ENCODE measurements at places on chromosomes 3 and 15.
A peak's percentile ranks its signal among the peaks of the same experiment; 100 is the strongest.

- DNase-seq, result no peak
Measured at GRCh38 chr3:83873550-83873949, 1085.2 kb upstream of the CADM2 start.

DNA sequence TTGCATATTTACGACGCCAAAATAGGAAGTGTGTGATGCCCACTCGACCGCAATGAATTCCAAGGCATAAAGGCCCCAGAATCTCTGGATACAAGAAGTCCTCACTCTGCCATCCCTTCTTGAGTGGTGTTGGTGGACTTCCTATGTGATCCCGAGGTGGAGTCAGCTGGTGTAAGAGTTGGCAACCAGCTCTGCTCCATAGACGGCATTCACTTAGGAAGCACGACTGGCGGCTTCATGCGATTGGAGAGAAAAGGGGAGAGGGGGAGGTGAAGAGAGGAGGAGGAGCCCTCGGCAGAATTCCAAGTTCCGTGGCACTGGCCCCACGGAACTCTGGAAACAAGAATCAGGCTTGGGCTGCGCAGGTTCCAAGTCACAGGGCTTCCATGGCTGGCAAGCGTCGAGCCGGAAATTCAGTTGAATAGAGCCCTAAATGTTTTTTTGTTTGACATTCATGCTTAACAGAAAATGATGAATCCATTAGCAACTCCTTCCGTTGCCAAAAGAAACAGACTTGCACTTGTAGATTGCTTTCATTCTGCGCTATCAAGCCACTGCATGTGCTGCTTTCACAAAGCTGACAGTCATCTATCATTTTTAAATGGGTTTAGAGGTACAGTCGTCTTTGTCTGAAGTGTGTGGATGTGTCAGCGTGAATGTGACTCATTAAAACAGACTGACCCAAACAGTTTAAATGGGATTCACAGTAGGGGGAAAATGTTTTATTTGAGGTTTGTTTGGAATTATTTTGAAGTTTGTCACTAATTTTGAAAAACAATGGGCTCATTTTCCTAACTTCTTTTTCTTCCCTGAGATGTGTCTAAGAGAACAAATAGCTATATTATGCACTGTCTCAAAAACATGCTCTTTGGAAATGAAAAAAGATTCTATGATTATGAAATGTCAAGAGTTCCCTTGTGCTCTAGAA lies 428.3 kb upstream of the ATP11B start:
- DNase-seq, result no peak

GRCh38 chr15:29149738-29150075 lies 119.9 kb downstream of the NSMCE3 start:
- no peak for DNase-seq

DNA sequence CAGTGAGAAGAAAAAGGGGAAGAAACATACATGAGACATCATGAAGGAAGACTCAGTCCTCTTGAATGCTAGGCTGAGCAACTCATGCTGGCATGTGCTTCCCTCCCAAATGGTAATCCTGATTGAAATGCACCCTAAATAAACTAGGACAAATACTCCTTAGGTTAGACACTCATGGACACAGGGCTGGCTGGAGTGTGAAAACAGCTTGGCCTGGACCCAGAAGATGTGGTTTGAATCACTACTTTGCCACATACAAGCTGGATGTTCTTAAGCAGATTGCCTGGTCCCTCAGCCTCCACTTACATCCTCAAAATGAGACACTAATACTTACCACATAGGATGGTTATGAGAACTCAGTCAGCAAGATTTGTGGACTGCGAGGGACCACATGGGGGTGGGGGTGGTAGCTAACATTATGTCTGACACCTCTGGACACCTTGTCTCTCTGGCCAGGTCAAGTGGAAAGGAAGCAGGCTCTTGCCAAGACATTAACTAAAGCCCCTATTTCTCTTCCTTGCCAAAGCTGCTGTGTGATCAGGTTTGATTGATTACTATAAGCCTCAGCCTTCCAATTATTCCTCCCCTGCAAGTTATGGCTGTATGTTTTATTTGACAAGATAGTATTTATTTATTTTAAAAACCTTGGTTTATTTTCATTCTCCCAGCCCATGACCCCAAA lies 138.9 kb upstream of the SLC7A14 start:
- no peak for DNase-seq

GRCh38 chr3:159751146-159751545 lies 237.5 kb upstream of the IL12A start:
- DNase-seq, result no peak

DNA sequence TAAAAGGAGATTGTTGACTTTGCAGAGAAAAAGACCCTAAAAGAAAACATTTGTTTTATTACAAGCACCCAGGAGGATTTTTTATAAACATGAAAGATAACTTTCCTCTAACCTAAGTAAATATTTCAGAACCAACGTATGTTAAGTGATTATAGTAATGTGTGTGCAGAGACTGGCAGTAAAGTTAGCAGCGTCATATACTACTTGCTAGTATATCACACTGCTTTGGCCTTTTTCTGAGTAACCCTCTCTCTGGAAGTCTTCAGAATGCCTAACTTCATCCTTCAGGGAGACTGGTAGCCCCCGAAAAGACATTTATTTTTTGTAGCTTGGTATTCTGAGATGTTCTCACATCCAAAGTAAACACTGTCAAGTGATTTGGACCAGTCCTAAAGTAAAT lies 17.9 kb downstream of the UBE2E1 start:
- DNase-seq, result no peak

DNA sequence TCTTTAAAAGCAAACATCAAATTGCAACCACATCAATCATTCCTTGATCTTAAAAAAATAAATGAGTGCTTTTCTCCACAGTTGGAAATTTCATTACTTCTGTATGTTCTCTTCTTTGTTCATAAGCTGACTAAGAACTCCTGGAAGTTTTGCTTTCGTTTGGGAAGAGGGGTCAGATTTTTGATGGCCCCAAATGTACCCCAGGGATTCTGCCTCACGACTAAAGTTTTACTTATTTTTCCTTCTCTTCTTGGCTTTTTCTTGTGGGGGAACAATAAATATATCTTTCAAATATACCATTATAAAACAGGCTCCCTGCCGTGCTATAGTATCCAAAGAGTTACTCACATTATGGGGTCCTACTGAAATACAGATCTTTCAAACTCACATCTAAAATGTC lies 215.0 kb upstream of the CDIN1 start:
- no peak for DNase-seq

DNA sequence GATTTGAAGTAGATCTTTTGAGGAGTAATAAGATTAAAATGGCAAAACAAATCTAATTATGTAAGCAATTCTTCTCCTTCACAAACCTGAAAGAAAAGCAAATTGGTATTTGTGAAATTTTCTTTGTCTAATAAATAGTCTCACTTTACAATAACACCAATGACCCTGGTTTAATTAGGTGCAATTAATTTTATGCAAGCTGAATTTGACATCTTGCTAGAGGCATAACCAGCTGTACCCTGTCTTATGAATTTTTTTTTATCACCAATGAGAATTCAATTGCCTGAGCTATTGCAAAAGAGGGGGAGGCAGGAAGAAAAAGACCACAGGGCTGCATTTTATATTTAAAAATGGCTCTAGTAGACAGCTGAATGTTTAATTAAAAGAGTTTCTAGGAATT lies 113.5 kb upstream of the IL12A start:
- no peak for DNase-seq

GRCh38 chr15:63380151-63380807 lies 1.4 kb downstream of the CA12 start:
- DNase-seq, result no peak

DNA sequence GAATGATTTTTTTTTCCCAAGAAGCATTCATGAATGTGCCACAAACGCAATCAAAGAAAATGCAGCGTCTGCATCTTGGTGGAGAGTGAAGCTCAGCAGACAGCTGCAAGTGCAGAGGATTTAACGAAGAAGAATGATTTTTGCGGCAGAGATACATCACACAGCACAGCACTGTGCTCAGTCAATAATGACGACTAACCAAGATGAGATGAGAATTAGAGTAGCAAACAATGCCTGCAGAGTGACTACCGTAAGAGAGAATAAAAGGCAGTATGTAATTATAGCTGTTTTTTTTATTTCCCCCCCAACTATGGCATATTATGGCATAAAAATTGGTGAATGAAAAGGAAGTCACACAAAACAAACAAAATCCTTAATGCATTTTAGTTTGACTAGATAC lies 218.0 kb upstream of the ROBO1 start:
- no peak for DNase-seq

GRCh38 chr15:96327155-96327741 lies 3.3 kb upstream of the NR2F2 start:
- DNase-seq, result peak; percentile 18

DNA sequence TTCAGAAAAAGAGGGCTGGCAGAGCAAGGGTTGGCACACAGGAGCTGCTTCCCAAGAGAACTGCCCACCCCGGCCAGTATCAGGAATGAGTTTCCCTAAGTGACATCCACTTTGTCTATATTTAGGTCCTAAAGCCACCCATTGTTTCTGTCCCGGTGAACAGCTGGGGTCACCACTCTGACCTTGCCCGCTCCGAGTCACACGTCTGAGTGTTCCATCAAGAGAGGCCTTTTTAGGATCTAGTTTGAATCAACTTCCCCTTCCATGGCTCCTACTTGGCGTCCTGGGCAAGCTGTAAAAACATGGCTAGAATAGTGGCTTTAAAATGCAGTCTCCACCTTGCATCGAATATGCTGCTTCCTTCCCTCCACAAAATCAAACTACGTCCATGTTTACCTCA lies 109.6 kb upstream of the ARHGEF3 start:
- DNase-seq, result no peak

DNA sequence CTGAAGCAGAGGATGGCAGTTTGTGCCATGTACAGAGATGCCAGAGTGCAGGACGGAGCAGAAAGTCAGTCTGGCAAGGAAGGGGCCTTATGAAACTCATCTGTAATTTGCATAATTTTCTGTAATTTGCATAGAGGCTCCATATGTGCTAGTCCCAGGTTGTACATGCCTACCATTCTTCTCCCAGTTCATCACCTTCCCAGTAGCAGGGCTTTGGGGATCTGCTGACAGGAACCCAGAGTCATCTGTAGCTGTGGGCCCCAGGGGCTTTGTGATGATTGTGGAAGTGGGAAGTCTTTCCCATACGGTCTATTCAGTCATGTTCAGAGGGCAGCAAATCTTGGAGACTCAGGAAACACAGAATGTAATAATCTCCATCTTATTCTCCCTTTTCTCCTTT lies 42.4 kb upstream of the SIAH2 start:
- DNase-seq, result no peak

DNA sequence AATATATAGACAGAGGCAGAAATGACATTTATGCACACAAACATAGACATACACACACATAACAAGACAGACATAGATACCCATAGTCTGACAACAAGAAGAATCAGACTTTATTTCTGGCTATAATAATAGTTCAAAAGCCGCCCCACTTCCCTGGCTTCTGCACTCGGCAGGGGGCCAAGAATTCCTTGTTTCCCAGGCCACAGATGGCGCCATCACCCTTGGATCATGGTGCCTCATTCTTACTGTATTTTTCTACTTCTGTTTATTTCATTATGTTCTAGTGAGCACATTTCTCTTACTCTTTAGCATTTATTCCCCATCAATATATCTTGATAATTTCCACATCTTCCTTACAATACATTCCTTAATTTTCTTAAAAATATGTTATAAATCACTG lies 387.5 kb downstream of the NLGN1 start:
- no peak for DNase-seq

- DNase-seq, result no peak
Measured at GRCh38 chr3:178277605-178278004, 258.6 kb upstream of the KCNMB2 start.

GRCh38 chr3:42844412-42844713 lies 31.3 kb downstream of the CYP8B1 start:
- no peak for DNase-seq

- no peak for DNase-seq
Measured at GRCh38 chr3:264394-265156, 68.0 kb downstream of the CHL1 start.

DNA sequence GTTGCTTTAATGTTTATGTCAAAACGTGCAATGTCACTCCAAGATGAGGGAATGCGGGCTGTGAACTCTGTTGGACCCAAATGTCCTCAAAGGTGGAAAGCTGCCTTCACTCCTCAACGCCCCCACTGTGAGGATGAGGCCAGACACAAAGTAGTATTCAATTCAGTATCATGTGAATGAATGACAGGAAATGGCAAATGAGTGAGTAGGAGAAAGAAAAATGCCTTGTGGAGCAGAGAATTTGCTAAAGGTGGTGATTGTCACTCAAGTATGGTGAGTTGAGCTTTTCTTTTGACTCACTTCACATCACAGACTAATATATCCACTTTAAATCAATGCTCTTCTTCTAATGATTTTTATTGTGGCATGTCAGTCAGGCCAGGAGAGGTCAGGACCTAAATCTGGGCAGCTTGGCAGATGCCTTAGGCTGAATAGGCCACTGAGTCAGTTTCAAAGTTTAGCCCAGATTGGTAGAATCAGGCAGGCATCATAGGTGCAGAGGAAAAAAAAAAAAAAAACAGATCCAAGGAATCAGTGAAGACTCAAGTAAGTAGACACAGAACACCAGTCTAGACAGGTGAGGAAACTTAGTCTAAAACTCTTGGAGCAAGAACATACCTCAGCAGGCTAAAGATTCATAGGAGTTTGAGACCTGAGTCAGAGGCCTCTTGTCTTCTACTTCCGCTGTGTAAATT lies 71.0 kb upstream of the ZBED2 start:
- DNase-seq, result no peak

DNA sequence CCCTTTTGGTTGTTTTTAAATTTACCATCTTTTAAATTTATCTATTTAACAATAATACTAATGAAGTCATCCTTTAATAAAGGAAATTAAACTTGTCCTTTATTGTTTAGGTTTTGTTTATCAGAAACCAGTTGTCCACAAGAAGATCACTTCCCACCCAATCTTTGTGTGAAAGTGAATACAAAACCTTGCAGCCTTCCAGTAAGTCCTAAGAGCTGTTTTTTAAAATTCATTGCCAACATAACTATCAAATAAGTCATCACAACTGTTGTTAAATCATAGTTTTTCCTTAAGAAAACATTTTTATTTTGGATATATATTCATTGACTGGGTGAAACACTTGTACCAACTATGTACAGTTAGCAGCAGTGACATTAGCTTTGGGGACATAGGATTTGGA lies 59.4 kb downstream of the CALML4 start:
- no peak for DNase-seq

GRCh38 chr3:39075910-39076309 lies 24.1 kb downstream of the WDR48 start:
- no peak for DNase-seq

- DNase-seq, result no peak
Measured at GRCh38 chr15:35546511-35547381, 781 bp upstream of the DPH6 start.

DNA sequence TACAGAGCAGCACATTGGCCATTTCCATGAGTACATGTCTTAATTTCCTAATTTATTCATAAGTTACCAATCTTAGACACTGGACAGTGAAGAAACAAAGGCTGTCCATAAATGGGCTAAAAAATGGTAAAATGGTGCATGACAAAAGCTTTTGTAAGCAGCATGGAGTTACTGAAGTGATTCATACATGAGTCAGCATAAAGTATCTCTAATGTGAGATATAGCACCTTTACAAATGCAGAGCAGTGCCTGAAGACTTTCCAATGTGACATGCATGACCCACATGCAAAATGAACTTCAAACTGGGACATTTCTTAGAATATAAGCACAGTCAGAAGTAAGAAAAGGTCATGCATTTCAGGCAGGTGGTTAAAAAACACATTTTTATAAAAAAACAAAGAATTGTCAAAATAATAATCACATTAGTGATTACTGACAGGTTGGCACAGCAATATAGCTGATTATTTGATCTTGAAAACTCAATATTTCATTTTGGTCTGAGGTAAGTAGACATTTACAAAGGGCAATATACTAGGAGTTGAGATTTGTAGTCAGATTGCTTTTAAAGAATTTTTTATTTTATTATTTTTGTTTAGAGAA lies 299.3 kb downstream of the PLCL2 start:
- DNase-seq, result no peak

- no peak for DNase-seq
Measured at GRCh38 chr15:67745073-67746006, 80.0 kb upstream of the SKOR1 start.

All from breast epithelium (tissue), 4 donors.